Activated T-cell treated with anti-CD3 and anti-CD28 coated beads, Interleukin-2, amount 50 U/mL, for 1 hour (primary cell): ENCODE measurements at places on chromosomes 3 and 15.

- no peak for DNase-seq
These were observed 58.2 kb downstream of the OSTN start for GRCh38 chr3:191257286-191257685.

- DNase-seq: no peak
These were observed 82.9 kb upstream of the NPHP3 start for GRCh38 chr3:132805071-132805470.

GRCh38 chr3:153111016-153111415, 51.0 kb upstream of the RAP2B start:
- DNase-seq: no peak

GRCh38 chr3:196193133-196193735, 18.0 kb downstream of the ZDHHC19 start:
- no peak for DNase-seq

DNA sequence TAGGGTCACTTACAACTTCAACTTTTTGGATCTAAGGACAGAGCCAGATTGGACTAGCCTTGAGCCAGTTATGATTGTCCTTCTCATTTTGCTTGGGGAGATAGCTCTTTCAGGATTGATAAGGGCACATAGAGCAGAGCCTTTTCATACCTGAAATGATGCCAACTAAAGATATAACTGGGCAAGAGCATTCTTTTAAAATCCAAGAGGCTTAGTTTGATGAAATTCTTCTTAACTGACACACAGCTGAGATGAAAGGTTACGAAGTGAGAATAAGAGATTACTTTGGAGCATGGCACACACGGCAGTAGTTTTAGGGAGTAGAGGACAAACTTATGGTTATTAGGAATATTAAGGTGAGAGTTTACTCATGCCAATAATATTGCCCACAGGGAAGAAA, 12.7 kb downstream of the CD200 start:
- no peak for DNase-seq

DNA sequence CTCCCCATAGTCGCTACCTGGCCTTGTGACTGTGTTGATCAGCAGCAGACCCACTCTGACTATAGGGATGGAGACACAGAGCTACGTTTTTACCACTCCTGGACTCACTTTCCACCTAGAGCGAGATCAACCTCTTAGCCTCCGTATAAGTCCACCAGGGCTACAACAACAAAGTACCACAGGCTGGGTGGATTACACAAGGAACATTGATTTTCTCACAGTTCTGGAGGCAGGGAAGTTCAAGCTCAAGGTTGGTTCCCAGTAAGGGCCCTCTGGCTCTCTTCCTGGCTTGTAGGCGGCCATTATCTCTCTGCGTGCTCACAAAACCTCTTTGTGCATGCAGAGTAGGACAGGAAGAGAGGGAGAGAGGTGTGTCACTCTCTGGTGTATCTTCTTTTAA, 330.4 kb upstream of the PROK2 start:
- DNase-seq: no peak

GRCh38 chr15:80856809-80857377, 77.7 kb downstream of the CEMIP start:
- no peak for DNase-seq

DNA sequence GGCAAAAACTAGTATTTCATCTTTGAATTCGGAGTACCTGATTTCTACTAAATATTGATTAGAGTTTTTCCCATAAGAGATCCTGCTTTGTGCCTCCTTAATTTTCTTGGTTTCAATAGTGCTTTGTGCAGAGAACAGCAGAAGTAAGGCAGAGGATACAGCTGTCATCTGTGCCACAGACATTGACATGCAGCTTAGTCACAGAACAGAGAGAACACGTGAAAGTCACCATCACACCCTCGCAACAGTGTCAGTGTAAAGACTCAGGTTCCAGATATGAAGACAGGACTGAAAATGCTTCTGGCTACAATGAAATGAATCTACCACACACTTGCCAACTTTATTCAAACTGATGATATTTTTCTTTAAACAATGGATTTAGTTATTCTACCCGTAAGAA, 942.8 kb upstream of the CFAP20DC start:
- no peak for DNase-seq
